ENCODE measurements at places on chromosomes 16 and 17. TPM values are rescaled to one million over a fixed set of nuclear protein-coding genes. Genes with fewer than 3 reads are reported as not detected.

LHX1 gene
- total RNA-seq: 1.2 TPM

C16orf87 gene
- total RNA-seq: 6.0 TPM

BBS2 gene
- total RNA-seq: 23.9 TPM

CANT1 gene
- 59.3 TPM for total RNA-seq

CPHXL2 gene
- total RNA-seq: not detected

PPY gene
- total RNA-seq: not detected

TLE7 gene
- total RNA-seq: not detected

KRT9 gene
- not detected for total RNA-seq

PRRT2 gene
- total RNA-seq: not detected

QRICH2 gene
- total RNA-seq: 4.1 TPM

EFTUD2 gene
- total RNA-seq: 87.7 TPM

TBC1D3L gene
- 3.8 TPM for total RNA-seq

EPN2 gene
- 14.3 TPM for total RNA-seq

MYCBPAP gene
- 0.96 TPM for total RNA-seq

TNFRSF13B gene
- total RNA-seq: 0.24 TPM

ALOX15B gene
- total RNA-seq: 53.3 TPM

GAST gene
- not detected for total RNA-seq

IRX3 gene
- total RNA-seq: 3.4 TPM

DDX28 gene
- total RNA-seq: 14.3 TPM

CACNA1G gene
- total RNA-seq: not detected

CLEC3A gene
- total RNA-seq: not detected

SPIRE2 gene
- total RNA-seq: 2.4 TPM

RAB26 gene
- 1.7 TPM for total RNA-seq

WSB1 gene
- total RNA-seq: 269 TPM

KCNJ16 gene
- 17.1 TPM for total RNA-seq

TP53TG3D gene
- total RNA-seq: 0.43 TPM

MLKL gene
- total RNA-seq: 6.6 TPM

WFIKKN1 gene
- total RNA-seq: 0.21 TPM

OR1A1 gene
- not detected for total RNA-seq

MYL4 gene
- total RNA-seq: not detected

GRAP gene
- total RNA-seq: not detected

ABCC11 gene
- total RNA-seq: 0.43 TPM

OR1E1 gene
- not detected for total RNA-seq

NTN3 gene
- total RNA-seq: not detected

CCL4 gene
- total RNA-seq: not detected

GLOD4 gene
- total RNA-seq: 150 TPM

PRAC2 gene
- total RNA-seq: not detected

SOX9 gene
- 2.1 TPM for total RNA-seq

KRTAP4-3 gene
- not detected for total RNA-seq

MT1F gene
- 3.8 TPM for total RNA-seq

SEPTIN1 gene
- not detected for total RNA-seq

ZG16 gene
- total RNA-seq: not detected

TBC1D3K gene
- not detected for total RNA-seq

TBC1D3H gene
- total RNA-seq: not detected

ARL4D gene
- 47.2 TPM for total RNA-seq

KRT33B gene
- total RNA-seq: 0.24 TPM

VMO1 gene
- 1.1 TPM for total RNA-seq
